ENCODE measurements at places on chromosomes 5 and 9.

DNA sequence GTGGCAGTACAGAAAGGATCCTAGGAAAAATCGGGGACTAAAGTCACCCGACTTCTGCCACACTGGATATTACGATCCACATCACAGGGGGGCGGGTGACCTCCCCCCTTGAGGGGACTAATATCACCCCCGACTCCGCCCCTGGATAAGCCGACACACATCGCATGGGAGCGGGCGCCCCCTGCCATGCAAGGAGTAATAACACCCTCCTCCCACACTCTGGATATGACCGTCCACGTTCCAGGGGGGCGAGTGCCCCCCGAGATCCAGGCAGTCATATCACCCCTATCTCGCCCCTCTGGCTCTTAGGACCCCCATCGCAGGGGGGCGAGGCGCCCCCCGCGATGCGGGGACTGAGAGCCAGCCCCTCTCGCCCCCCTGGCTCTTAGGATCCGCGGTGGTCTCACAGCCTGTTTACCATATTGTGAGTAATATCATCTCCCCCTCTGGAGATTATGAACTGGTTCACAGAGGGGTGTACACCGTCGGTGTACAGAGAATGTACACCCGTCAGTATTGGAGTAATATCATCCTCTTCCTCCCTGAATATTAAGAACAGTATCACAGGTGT, 423.0 kb downstream of the DIRAS2 start:
- no peak for DNase-seq

DNA sequence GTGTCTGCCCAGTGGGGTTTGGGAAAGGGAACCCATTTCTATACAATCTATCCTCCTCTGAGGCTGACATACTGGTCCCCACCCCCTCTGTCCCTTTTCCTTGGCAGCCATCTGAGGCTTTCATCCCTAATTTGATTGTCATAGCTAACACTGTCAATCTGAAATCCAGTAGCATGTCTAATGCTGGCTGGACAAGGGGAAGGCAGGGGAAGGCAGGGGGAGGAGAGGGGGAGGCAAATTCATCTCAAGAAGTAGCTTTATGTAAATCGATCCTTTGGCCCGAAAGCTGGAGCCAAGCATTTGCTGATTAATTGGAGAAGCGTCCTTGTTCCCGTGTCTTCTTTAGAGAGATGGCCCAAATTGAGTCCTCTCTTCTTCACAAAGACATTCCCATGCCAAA, 314.1 kb upstream of the PANK3 start:
- DNase-seq: no peak

- no peak for DNase-seq
These were observed 12.5 kb downstream of the NINJ1 start for GRCh38 chr9:93121316-93122241.

DNA sequence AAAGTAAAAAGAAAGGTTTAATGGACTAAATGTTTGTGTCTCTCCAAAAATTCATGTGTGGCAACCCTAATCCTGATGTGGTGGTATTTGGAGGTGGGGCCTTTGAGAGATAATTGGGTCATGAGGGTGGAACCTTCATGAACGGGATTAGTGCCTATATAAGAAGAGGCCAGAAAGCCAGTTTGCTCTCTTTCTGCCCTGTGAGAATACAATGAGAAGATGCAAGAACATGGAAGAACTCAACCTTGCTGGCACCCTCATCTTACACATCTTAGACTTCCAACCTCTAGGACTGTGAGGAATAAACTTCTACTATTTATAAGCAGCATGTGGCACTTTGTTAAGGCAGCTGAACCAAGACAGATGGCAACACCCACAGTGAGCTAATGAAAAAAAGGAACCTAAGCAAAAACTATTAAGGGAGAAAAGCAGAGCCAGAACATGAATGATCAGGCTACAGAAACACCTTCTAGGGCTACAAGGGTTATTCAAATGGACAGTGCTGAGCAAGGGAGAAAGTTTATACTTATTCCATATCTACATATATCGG, 159.5 kb downstream of the PLK2 start:
- no peak for DNase-seq

DNA sequence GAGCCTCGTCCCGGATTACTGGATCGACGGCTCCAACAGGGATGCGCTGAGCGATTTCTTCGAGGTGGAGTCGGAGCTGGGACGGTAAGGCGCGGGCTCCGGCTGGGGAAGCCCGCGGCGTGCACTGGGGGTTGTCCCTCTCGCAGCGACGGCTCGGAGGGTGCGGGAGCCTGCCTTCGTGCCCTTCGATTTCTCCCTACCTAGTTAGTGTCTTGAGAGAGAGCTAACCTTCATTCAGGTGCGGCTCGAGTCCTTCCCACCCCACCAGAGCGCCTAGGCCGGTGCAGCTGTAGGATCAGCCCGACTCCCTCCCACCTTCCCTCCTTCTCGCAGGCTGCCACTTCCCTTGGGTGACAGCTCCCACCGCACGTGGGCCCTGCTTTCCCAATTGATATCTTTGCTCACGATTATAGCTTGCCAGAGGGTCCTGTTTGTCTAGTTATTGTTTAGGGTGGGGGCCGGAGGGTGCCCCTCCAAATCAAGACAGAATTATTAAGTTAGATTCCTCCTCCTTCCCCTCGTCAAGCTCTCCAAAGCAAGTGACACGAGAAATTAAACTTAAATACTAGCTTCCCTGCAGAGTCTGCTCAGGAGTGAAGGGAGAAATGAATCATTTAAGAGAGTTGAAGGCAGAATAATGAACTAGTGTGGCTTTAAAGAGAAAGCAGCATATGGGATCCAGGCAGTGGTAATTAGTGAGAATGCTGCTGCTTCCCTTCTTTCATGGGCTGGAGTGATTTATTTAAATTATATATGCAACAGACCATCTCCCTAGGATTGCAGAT, 569 bp downstream of the CAMK4 start:
- no peak for DNase-seq

DNA sequence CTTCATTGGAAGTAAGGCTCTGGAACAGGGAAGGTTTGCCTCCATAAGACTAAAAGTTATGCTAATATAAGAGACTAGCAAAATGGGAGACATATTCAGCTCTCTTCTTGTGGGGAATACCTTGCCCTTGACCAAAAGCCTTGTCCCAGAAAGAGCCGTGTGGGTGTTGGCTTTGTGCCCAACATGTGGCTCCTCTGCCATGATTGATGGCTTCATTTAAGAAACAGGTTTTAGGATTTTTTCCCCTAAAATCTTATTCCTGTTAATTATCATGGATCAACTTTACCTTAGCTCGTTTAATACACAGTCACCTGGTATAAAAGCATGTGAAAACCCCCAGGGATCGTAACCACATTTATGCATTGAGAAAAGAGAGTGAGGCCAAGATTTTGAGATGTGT, 38.9 kb downstream of the DOCK8 start:
- no peak for DNase-seq

GRCh38 chr9:109972026-109972882, 192.3 kb downstream of the PALM2AKAP2 start:
- DNase-seq: no peak

DNA sequence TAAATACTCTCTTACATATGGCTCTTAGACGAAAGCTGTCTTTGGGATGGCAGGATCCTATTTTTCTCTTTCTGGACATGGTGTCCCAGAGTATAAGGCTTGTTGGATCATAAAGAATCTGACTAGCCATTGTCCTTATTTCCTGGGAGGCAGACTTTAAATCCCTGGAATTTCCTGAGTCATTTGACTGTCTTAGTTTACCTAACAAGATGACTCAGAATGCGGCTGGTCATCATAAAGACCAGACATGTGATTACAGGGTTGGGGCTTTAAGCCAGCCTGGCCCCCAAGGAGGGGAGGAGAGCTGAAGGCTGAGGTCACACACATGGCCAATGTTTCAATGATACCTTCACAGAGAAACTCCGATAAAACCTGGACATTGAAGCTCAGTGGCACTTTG, 37.2 kb downstream of the FAM240B start:
- peak; percentile 96 for DNase-seq
